ENCODE measurements at places on chromosomes 5 and 9.

GRCh38 chr5:164818445-164818844 is 1313.0 kb downstream of the MAT2B start:
- no peak for DNase-seq

DNA sequence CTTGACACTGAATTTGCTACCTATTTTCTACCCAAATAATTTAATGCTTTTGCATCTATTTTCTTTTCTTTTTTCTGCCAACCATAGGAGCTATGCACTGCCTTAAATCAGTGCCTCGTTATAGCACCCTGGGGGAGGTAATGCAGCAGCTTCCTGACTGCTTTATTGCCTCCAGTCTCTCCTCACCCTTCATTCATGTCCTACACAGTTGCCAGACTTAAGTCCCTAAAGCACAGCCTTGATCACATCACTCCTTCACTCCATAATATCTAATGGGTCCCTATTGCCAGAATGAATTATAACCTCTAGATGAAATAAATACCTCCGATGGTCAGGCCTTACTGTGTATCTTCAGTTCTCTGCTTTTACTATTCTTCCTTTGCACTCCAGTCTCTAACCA is 211.2 kb upstream of the GLRA1 start:
- DNase-seq, result no peak

DNA sequence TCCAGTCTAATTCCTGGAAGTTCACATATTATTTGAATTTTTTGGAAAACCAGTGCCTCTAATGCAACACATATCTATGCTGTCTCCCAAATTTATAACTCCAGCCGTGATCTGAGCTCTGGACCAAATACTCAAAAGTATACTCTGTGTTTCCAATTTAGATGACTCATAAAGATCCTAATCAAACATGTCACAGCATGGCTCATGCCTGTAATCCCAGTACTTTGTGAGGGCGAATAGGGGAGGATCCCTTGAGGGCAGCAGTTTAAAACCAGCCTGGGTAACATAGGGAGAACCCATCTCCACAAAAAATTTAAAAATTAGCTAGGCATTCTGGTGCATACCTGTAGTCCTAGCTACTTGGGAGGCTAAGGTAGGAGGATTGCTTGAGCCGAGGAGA is 388.0 kb downstream of the CDH12 start:
- no peak for DNase-seq

- no peak for DNase-seq
Observed at GRCh38 chr9:88508326-88508725, 26.7 kb upstream of the NXNL2 start.

- DNase-seq, result no peak
Observed at GRCh38 chr5:88093765-88094164, 174.9 kb downstream of the TMEM161B start.

- no peak for DNase-seq
Observed at GRCh38 chr9:108755979-108756378, 99.8 kb downstream of the ACTL7B start.

DNA sequence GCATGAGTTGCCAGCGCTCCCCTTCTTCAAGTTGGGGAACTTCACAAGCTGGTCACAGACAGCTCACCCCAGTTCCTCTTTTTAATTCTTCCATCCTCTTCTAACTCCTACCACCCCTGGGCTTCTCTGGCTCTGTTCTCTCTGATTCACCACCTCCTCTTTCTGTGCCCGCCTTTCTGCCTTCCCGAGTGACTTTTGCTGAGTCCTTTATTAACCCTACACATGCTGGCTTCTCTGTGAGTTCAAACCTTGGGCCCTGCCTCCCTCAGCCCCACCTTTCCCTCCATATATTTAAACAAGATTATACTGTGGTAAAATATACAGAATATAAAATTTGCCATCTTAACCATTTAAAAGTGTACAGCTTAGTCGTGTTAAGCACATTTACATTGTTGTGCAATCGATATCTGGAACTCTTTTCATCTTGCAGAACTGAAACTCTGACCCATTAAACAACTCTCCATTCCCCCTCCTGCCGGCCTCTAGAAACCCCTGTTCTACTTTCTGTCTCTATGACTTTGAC is 32.0 kb downstream of the SLC46A2 start:
- DNase-seq, result peak; percentile 38

DNA sequence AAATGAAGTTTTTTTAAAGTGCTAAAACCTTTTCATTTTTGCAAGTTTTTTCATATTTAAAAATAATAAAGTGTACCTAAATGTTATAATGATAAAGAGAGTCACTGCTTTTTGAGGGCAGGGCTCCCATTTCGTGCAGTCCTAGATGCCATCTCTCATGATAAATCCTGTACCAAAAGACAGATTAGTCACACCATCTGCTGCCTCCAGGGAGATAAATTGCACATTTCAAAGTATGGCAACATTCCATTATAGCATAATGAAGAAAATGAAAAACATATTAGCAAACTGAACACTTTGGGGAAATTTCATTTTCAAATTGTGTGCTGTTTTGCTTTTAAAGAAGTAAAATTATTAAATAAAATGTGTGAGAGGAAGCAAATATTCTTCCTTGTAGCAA is 257.2 kb downstream of the KIAA0825 start:
- peak; percentile 36 for DNase-seq

DNA sequence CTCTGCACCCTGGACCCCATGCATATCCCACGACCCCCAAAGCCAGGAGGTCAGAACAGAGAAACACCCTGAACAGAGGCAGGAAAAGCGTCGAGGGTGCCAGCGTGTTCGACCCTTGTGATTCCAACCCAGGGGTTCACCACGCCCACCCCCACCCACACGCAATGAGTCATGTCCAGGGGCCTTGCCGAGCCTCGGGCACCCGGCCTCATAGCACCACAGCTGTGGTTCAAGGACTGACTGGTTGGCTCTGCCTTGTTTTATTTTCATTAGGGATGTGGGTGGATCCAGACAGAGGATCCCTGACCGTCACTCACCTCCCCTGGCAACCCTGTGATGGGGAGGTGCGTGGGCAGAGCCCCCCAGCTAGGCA is 9.5 kb upstream of the QSOX2 start:
- DNase-seq, result no peak

GRCh38 chr5:175207321-175208040 is 236.5 kb downstream of the DRD1 start:
- no peak for DNase-seq

DNA sequence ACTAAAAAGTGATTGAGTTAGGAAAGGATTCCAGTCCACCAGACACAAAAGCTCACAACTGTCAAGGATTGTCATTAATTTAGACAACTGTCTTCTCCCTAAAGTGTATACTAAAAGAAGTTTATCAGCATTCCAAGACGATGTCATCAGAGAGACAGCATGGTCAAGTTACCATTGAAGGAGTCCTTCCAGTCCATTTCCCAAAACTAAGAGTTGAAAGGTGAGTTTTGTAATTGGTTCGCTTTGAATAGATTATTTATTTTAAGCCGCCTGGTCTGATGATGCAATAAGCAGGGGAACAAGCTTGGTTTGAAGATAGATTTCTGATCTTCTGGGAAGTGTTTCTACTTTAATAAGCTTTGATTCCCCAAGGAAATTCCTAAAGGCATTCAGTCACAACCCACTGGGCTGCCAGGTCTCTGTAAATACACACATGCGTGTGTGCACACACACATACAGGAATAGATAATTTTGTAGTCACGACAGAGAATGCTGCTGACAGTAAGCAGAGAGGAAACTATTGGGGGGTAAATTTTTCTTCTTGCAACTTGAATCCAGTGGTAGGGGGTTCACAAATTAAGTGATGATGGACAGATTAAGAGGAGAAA is 234.8 kb downstream of the PIK3R1 start:
- no peak for DNase-seq

DNA sequence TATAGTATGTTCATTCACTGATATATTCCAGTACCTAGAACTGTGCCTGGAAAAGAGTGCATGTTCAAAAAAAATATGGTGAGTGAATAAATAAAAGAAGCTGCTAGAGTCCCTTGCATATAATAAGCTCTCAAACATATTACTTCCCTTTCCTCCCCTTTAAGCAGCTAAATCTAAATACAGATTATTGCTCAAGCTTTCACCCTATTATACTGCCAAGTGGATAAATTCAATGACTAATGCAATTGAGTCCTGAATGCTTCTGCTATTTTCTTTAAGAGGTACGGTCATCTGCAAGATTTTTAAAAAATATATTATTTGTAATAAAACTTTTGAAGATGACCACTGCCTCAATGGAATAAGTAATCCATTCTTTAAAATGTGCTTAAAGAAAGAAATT is 248.4 kb downstream of the PLK2 start:
- no peak for DNase-seq

- no peak for DNase-seq
Observed at GRCh38 chr5:35023391-35024178, 24.2 kb downstream of the AGXT2 start.

- DNase-seq, result no peak
Observed at GRCh38 chr9:35357116-35357515, 132.8 kb upstream of the RUSC2 start.

Data from AG08395 (cell line).